ENCODE measurements at places on chromosomes 2 and 18.

DNA sequence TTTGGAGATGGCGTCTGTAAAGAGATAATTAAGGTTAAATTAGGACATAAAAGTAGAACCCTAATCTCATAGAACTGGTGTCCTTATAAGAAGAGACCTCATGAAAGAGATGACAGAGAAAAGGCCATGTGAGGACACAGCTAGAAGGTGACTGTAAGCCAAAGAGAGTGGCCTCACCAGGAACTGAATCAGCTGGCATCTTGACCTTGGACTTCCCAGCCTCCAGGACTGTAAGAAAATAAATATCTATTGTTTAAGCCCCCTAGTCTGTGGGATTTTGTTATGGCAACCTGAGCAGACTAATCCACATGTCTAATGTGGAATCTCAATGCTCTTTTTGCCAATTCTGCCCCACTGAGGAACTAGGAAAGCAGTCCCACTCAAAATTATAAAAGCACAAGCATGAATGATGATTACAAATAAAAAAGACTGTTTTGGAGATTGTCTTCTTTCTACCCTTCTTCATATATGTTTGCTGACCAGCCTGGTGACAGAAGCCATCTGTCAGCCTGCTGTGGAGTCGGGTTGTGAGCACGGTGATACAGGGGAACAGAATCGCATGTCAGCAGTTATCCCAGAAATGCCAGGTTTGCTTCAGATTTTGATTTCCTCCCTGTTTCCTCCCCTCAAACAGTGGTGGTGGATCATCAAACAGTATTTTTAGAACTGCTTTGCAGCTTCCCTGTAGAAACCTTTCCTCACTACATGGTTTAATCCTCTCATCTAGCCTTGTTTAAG lies 54.2 kb downstream of the INPP4A start:
- no peak for DNase-seq

- no peak for DNase-seq
Measured at GRCh38 chr2:240125742-240126141, 10.4 kb downstream of the COPS9 start.

- no peak for DNase-seq
Measured at GRCh38 chr2:45138904-45139303, 129.7 kb upstream of the SIX2 start.

- DNase-seq, result no peak
Measured at GRCh38 chr18:71443706-71444480, 1100.2 kb downstream of the CBLN2 start.

- no peak for DNase-seq
Measured at GRCh38 chr18:21798126-21798525, 57.5 kb downstream of the MIB1 start.

DNA sequence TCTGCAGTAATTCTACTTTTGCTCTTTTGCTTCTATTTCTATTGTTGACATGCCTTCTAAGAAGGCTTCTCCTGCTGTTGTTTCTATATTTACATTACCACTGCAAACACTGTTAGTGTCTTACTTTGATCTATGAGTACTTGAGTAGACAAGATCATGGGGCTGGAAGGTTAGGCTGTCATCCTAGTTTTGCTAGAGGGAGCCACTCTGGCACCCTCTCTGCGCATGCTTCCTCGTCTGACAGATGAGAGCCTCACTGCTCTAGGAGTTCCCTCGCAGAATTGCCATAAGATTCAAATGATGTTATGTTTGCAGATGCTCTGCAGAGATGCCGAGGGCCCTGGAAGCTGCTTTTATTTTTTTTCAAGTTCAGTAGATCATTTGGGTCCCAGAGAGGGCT lies 185.6 kb downstream of the RNF144A start:
- DNase-seq, result no peak

DNA sequence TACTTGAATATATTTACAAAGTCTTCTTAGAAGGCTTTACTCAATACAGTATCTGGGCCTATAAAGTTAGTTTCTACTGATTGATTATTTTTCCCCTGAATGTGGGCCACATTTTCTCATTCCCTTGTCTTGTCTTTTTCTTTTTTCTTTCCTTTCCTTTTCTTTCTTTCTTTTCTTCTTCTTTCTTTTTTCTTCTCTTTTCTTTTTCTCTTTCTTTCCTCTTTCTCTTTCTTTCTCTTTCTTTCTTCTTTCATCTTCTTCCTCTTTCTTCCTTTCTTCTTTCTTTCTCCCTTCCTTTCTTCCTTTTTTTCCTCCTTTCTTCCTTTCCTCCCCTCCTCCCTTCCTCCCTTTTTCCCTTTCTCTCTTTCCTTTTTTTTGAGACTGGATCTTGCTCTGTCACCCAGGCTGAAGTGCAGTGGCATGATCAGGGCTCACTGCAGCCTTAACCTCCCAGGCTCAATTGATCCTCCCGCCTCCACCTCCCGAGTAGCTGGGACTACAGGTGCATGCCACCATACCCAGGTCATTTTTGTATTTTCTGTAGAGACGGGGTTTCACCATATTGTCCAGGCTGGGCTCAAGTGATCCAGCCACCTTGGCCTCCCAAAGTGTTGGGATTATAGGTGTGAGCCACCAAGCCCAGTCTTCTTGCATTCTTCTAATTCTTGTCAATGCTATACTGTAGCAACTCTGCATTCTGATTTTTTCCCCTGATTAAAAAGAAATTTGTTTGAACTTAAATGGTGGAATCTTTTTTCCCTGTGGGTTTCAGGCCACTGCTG lies 133.1 kb upstream of the FBXO11 start:
- no peak for DNase-seq

DNA sequence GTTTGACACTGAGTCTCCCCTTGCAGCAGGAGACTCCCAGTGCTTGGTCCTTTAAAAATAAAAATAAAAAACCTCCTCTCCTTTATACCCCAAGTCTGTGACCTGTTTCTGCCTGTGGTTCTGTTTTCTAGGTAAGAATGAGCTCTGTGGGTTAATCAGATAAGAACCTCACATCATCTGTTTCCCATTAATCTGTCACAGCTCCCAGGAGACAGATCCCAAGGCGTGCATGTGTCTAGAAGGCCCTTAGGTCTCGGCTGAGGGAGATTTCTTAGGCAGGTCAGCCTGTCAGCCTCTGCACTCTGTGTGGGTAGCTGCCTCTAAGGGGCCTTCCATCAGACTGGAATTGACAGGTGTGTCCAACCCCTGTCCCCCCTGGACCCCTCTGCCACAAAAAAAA lies 80.7 kb downstream of the FHOD3 start:
- DNase-seq, result no peak

- no peak for DNase-seq
Measured at GRCh38 chr18:5983488-5983887, 88.2 kb upstream of the TMEM200C start.

DNA sequence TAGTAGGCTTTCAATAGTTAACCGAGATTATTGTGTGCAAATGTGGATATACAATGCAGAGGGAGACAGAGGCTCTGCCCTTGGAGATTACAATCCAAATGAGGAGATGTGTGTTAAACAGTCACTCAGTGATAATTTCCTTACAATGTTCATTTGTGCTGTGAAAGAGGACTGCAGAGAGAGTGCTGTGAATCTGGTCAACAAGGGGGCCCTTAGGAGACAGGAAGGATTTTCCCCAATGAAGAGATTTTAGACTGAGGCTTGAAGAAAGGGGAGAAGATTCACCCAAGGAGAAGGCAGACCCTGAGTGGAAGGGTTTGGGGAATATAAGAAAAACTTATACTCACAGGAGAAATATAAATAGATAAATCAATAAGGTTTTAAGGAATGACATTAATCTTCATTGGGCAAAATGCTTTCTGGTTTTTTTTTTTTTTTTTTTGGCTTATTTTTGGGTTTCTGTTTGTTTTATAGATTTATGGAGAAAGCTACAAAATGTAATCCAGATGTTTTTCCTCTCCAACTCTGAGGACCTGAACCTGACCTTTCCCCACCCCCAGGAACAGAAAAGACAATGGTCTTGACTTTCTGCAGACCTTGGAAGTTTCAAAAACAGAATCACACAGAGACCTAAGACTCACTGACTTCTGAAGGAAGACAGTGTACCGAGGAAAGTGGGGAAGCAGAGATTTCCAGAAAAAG lies 151.3 kb upstream of the SERPINE2 start:
- no peak for DNase-seq

GRCh38 chr2:88247531-88247930 lies 77.4 kb downstream of the THNSL2 start:
- DNase-seq, result no peak

DNA sequence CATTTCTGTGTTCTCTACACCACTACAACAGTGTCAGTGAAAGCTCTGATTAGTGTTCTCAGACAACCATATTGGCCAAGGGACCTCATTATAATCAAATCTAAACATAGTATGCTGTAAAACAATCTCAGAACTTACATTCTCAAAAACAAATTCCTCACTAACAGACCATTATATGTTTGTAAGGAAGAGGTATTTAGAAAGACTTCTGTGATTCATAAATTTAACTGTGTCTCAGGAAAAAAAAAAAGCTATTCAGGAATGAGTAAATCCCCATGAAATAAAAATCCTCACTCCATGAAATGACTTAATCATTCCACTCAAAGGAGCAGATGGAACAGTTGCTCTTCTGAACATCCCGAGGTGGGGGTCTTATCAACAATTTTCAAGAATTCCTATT lies 413.0 kb downstream of the CDH2 start:
- no peak for DNase-seq

DNA sequence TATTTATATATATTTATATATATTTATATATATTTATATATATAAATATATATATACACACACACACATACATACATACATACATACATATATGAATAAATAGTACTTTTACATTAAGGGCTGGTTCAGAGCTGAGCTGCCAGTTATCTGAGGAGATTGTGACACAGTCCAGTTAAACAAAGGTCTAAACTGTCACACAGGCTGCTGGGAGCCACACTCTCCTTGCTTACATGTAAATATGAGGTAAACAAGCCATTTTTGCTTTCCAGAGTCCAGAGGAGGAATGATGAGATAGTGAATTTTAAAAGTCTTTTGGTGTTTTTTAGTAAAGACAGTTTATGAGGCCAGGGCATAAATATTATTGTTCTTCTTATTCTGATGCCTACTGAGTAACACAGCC lies 377.5 kb upstream of the PIK3C3 start:
- no peak for DNase-seq

DNA sequence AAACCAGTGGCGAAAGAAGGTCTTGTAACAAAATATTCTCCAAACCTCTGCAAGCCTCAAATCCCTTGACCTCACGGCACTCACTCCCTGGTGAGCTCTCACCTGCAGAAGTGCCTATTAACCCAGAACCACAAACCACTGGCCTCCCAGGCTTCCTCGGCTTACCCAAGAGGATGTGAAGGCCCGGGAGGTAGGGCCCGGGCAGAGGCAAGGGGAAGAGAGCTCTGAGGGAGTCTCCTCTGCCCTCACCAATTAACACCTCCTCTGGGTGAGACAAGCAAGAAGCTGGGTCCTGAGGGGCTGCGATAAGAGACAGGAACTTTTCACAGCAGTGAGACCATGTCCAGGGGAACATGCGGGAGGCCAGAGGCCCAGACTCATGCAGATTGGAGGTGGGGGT lies 53.7 kb downstream of the EMX1 start:
- no peak for DNase-seq

DNA sequence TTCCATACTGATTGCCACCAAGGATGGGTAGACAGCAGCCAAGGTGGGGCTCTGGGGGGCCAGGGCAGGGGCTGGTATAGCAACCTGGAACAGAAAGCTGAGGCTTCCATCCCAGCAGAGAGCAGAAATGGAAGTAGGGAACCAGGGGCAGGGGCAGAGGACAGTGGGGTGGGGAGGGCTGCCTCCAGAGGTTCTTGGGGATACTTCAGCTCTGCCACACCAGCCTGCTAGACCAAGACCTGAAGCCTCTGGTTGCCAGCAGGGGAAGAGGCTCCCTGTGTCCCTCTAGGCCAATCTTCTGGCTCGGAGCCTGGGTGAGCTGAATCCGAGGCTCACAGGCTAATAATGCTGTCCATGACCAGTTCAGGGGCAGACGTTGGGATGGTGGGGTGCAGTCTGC lies 329.0 kb downstream of the DYSF start:
- DNase-seq, result no peak

DNA sequence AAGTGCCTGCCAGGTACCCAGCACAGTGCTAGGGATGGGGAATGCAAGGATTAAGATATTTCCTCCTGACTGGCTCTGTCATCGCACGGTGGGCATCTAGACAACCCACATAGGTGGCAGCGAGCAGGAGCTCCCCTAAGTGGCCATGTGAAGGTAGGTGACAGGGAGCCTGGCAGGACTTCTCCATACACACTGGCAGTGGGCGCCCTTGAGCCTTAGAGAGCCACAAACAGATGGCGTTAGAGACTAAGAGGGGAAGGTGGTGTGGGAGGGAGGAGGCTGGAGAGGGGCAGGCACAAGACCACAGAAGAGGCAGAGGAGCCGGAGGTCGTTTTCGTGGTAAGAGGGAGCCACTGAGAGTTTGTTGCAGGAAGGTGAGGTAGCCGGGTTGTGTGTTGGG lies 15.2 kb downstream of the PRELID3A start:
- no peak for DNase-seq

GRCh38 chr2:136121204-136121910 lies 3.4 kb upstream of the CXCR4 start:
- DNase-seq, result no peak

DNA sequence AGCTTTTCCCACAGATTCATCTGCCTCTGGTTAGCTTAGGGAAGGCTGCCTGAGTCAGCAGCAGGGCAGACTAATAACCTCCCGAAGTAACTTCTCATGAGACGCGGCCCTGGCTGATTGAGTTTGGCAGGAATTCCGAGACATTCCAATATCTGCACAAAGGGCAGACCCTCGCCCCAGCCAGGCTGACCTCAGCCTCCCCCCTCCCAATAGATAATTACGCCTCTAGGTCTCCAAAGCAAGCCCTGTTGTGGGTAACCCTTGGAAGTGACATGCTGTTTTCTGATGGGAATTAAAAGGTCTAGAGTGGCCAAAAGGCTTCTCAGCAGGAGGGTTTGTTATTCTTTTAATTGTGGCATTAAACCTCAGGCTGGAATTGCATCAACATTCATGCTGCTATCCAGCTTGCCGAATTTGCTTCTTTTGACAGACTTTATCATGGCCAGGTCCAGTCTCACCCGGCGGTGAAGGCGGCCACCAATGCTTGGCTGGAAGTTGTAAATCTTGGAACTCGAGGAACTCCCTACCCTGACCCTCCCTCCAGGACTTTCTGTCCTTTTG lies 98.0 kb upstream of the SLC14A2 start:
- DNase-seq, result no peak

DNA sequence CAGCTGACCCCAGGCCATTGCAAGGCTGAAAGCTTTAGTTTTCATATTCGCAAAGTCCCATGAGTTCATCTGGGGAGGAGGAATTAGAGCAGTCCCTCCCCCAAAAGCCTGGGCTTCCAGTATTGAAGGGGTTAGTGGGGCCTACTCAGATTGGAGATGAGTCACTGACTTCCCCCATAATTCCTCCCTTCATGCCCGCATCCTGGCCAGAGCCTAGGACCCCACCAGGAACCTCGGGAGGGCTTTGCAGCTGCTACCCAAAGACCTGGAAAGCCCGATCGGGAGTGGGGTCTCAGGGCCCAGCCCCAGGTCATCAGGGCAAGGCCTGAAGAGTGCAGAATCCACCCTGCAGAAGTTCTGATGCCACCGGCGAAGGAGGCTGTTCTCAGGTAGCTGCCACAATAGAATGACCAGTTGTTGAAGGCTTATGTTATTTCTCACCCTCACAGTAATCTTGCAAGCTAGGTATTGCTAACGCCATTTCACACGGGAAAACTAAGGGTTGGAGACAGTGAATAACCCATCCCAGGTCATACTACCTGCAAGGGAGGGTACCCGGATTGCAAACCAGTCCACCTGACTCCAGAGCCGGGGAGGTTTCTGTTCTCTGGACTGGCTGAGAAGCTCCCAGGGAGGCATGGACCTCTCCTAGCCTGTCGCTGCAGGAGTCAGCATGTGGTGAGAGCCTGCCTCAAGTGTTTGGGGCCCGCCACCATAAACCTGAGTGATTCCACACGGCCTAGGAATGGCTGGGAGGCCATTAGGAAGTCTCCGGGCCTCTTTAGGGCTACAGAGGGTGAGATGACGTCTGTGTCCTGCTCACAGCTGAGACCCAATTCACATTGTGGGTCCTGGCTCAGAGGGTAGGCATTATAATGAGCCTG lies 5.8 kb upstream of the ARID5A start:
- no peak for DNase-seq
